GM13977 (cell line): ENCODE measurements at places on chromosomes 5 and 9.

DNA sequence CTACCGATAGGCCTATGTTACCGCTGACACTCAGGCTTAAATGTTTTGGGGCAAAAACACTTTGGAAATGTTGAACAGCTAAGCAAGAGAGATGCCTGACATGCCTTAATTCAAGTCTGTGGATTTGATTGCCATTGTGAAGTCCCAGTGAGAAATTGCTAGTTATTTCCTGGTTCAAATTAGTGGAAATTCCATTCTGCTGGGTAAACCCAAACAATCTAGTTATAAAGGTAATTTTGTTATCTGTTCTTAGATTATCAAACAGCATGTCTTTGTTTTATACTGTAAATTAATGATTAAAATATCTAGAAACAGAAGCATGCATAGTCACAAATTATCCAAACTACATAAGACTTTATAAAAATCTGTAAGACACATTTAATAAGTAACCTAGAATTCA, 96.6 kb downstream of the PJA2 start:
- DNase-seq = no peak

GRCh38 chr5:149811453-149811852, 81.3 kb downstream of the PPARGC1B start:
- DNase-seq = no peak

- DNase-seq = no peak
Measured at GRCh38 chr9:97895695-97896332, 26.5 kb downstream of the TRMO start.

DNA sequence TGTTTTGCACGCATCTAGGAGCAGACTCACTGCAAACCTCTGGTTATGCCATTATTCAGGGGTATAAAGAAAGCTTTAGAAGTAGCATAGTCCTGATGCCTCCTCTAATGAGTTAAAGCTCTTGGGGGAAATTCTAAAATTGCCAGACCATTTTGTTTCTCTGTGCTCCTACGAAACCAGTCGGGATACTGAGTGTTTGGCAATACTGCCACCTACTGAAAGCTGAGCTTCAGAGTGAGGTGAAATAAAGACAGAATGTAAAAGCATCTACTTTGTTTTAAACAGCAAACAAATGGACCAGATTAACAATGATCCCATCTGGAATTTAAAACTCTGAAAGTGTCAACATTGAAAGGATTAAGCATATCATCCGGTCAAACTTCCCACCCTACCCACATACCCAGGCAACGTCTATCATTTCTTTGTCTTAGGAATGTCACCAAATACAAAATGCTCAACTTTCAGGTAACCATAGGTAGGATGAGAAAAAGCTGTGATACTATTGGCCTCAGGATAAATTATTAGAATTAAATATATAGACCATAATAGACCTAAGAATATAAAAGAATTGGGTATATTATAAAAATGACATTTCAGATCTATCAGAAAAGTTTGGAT, 77.8 kb upstream of the SHISAL2B start:
- peak; percentile 18 for DNase-seq

GRCh38 chr5:156556666-156557406, 229.9 kb downstream of the SGCD start:
- no peak for DNase-seq

DNA sequence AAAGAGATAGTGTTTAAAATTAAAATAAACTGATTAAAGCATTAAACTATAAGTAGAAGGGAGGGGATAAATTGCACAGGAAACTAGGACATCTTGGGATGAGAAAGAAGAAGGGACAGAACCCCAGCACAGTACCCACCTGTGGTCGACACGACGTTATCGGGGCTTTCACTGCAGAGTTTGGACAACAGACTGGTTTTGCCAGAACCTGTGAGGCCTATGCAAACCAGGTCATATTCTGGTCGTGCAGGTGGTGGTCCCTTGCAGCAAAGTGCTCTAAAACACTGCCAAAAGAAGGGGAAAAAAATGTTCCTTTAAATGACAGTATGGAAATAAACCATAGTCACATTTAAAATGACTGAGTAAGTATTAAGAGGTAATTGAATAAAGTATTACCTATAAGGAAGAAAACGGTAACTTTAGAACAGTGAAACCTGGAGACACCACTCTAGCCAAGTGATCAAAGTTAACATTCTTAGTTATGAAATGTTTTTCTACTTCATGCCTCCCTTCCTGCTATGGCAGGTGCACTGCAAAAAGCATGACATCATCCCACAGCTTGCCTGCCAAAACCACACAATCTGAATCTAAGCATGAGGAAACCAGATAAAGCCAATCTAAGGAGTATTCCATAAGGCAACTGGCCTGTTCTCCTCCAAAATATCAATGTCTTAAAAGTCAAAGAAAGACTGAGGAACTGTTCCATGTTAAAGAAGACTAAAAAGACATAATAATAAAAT, 138.6 kb downstream of the ARL15 start:
- peak; percentile 9 for DNase-seq

DNA sequence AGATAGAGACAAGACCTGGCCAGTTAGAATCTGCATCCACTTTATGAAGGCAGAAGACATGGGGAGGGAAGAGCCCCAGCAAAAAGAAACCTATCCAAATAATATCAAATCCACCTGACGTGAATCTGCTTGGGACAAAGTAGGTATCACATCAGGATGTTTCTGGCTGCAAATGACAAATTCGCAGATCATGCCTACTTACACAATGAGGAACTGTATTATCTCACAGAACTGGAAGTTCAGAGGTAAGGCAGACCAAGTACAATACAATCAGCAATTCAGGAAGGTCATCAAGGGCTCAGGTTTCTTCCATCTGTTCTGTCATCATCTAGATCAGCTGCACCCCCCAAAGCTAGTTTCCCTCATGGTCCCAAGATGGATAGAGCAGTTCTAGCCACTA, 13.2 kb upstream of the NR4A3 start:
- no peak for DNase-seq

DNA sequence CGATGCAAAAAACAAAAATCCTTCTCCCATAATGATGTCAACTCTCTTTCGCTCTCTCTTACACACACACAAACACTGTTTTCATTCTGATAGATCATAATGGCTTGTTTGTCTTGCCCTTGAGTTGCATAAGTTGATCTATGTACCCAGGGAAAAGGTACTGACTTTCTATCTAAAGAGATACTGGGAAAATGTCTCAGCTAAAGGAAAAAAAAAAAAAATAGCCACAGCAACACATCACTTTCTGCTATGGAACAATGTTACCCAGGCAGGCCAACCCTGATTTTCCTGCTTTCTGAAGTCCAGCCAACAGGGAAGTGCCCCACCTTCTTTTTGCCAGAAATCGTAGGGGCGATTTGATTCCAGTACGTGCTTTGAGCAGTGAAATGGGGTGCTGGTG, 212.6 kb upstream of the ACTBL2 start:
- no peak for DNase-seq

GRCh38 chr5:39446231-39446630, 21.5 kb upstream of the DAB2 start:
- no peak for DNase-seq

DNA sequence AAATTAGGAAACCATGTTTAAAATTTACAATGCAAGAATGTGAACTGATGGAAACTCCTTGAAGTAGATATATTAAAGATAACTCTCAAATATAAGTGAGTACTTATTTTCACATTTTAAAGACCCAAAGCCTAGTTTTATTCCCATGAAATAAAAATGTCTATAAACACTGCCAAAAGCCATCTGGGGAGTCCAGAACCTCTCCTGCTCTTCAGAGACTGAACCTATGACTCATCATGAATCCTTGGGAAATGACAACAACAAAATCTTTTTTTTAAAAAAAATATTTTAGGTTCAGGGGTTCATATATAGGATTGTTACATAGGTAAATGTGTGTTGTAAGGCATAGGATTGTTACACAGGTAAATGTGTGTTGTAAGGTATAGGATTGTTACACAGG, 33.8 kb upstream of the FYB1 start:
- no peak for DNase-seq

DNA sequence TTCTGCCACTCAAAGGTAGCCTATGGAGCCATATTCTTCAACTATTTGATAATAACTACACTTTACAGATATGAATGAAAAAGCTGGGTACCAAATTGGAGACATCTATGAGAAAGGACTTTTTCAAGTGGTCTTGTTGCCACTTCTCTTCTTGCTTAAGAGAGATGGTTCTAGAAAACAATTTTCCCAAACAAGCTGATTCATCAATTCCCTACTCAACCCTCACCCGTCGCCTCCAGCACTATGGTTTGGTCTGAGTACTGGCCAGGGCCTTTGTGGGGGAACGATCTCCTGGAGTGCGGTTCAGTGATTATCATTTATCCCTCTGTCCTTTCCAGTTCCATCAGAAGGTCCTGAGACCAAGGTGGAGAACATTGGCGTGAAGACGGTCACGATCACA, 56.8 kb downstream of the IL31RA start:
- DNase-seq = no peak

- no peak for DNase-seq
Measured at GRCh38 chr9:7408845-7409244, 390.7 kb downstream of the DMAC1 start.

DNA sequence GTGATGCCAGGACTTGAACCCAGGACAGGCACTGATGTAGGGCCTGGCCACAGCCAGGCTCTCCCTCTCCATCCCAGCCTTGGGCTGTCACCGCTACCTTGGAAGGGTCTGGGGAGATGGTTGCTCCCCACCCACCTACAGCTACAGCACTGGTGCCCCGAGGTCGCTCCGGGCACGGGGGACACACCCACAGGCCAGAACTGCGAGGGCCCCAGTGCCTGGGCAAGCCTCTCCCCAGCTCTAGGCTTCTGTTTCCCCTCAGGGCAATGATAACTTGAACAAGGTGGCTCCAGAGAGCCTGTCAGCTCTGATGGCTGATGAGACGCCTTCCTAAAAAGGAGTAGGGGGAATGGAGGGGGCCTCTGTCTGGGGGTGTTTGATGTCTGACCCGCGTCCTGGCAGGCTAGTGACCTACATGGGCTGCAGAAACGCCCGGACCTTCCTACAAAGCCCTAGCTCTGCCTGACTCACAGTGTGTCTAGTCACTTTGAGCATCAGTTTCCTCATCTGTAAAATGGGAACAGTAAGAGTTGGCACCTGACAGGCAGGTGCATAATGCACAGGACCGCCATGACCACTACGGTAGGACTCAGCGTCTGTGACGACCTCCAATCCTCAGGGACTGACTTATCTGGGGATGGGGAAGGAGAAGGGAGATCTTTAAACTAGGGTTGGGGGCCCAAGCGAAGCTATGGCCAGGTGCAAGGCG, 76.4 kb downstream of the LRSAM1 start:
- no peak for DNase-seq
